ENCODE measurements at places on chromosomes 5 and 9.

DNA sequence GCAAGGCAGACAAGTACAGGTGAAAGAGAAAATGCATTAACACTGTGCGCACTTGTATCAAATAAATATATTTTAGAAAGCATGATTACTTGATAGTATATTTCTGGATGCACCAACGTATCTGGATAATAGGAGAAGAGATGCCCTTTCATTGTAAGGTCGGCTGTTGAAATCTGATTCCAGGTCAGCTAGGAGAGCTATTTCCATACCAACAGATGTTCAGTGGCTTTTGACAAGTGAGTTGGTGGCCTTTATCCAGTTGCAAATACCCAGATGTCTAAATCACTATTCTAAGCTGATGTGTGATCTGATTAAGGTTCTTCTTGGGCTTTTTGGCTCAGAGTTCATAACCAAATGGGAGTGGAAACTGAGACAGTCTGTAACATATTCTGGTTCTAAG lies 128.2 kb upstream of the TBCA start:
- no peak for DNase-seq

DNA sequence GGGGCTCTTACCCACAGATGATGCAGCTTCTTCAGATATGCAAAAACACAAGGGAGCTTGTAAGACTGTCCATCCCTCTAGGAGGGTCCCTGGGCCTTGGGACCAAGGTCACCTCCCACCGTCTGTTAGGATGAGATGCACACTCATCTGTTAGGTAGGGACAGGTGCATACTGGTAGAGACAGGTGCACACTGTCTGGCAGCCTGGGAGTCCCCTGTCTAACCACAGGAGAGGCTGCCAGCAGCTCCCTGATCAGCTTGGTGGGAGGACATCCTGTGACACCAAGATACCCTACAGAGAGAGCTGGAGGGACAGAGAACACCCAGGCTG lies 13.2 kb downstream of the TSPAN17 start:
- DNase-seq, result no peak

- no peak for DNase-seq
Measured at GRCh38 chr9:114112778-114113584, 13.9 kb upstream of the KIF12 start.

GRCh38 chr9:95102572-95102971 lies 214.9 kb downstream of the FANCC start:
- no peak for DNase-seq

DNA sequence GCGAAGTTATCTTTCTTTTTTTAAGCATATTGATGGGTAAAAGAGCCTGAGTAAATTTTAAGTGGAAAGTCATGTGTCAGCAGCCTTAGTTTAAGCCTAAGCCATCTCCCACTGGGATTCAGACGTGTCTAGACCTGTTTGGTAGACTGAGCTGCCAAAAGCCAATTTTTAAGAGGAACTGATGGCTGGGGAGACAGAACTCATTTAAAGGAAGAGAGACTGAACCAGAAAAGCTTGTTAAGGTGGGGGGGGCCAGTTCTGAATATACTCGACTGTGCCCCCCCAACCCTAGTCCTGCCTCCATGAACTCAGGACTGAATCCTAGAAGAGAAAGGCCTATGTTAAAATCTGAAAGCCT lies 58.3 kb upstream of the PLPP1 start:
- no peak for DNase-seq

- DNase-seq, result peak; percentile 55
Measured at GRCh38 chr5:163503106-163504078, 2.0 kb upstream of the MAT2B start.

DNA sequence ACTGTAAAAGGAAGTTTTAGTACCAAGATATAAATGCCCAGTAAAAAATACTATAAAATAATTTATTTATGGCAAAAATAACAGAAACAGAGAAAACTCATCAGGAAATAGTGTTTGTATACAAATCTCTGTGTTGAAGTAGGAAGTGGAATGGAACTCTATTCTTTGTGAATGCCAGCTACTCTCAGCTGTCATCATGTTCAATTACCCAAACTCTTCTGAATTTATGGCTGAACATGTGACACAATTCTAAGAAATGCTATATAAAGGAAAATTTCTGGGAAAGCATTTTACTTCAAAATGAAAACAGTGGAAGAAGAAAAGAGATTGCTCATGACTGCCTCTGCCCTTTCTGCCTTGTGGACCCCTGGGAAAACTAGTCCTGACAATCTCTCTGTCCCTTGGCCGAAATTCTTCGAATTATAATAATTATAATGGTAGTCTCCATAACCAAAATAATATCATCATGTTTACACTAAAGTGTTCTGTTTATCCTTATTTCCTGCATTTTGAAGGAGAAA lies 522.3 kb upstream of the ST8SIA4 start:
- DNase-seq, result no peak

DNA sequence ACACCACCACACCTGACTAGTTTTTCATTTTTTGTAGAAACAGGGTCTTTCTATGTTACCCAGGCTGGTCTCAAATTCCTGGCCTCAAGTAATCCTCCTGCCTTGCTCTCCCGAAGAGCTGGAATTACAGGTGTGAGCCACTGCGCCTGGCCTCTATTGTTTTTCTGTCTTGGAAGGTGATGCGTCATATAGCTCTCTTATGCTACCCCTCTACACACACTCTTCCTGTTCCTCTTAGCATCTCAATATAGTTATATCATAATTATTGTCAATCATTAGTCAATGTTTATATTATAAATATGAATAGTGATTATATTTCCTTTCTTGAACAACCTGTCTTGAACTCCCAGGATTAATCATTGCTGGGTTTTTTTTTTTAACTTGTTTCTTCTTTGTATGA lies 7.3 kb downstream of the PKD2L2 start:
- no peak for DNase-seq

GRCh38 chr9:3040761-3041160 lies 196.9 kb upstream of the PUM3 start:
- no peak for DNase-seq

DNA sequence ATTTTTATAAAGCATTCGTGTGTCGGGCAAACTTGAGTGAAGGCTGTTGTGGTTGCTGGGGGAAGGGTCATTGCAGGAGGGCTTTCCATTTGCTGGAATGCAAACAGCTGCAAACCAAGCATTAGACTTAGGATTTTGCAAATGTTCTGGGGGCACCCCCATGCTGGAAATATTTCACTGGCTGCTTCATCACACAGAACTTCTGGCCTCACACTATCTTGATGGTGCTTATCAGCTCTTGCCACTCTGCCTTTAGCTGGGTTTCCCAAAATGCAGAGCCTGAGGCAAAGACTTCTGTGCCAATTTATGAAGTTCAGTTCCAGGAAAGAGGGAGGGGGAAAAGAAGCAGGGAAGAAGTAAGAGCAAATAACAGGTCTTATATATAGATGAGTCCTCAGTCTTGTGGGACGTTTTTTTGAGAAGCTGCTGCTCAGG lies 8.6 kb upstream of the COL15A1 start:
- DNase-seq, result no peak

DNA sequence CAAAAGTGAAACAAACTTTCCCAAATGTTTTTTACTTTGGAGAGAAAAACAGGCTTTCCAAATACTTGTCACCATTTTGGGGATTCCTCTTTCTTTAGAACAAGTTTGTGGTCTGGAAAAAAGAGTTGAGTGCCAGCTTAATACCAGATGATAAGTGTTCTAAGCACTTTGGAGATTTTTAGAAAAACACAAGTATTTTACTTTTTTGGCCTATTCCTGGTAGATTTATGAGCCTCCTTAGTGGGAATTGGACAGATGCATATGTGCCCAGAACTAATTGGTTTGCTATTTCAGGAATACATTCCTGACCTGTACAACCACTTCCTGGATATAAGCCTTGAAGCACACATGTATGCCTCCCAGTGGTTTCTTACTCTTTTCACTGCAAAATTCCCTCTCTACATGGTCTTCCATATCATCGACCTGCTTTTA lies 40.5 kb downstream of the GPR21 start:
- no peak for DNase-seq

DNA sequence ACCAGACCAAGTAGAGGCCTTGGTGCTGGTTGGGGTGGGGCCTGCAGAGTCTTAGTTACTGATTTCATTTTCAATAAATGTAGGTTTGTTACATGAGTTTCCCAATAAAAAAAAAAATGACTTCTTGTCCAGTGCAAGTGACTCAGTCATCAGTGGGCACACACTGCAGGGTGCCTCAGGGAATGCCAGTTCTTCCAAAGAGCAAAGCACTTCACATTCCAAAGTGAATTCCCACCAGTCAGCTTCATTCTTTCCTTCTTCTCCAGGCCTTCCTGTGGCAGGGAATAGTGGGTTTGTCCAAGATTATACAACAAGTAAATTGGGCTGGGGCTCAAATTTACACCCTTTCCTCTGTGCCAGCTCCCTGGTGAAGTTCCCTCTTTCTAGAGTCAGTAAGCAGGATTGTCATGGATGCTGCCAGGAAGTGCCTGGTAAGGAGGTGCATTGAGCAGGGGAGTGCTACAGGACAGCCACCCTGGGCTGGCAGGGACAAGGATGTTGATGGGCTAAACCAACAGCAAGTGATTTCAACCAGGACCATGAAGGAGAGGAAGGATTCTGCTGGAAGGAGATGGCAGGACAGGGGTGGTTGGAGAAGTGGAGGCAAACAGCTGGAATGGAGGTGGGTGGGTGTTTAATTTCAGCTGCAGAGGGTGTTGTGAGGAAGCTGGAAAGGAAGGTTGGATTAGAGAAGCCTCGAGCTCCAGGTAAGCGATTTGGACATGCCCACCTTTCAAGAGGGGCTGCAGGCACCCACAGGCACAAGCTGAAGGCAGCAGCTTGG lies 3.7 kb upstream of the B4GALT7 start:
- DNase-seq, result no peak

DNA sequence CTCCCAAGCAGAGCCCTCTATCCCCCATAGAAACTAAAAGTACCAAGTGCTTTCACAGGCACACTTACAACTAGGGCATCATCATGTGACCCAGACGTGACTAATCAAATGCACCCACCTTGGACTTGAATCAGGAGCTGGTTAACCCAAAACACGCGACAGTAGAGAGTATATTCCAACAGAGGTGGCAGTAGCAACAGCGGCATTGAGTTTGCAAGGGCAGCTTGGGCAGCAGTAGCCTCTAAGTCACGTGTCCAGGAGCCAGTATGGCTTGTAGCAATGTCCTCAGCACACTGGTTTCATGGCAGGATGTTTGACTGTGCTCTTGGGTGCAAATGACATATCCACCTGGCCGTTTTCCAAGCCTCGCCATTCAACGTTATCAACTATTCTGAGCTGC lies 73.4 kb upstream of the DNAH5 start:
- no peak for DNase-seq

DNA sequence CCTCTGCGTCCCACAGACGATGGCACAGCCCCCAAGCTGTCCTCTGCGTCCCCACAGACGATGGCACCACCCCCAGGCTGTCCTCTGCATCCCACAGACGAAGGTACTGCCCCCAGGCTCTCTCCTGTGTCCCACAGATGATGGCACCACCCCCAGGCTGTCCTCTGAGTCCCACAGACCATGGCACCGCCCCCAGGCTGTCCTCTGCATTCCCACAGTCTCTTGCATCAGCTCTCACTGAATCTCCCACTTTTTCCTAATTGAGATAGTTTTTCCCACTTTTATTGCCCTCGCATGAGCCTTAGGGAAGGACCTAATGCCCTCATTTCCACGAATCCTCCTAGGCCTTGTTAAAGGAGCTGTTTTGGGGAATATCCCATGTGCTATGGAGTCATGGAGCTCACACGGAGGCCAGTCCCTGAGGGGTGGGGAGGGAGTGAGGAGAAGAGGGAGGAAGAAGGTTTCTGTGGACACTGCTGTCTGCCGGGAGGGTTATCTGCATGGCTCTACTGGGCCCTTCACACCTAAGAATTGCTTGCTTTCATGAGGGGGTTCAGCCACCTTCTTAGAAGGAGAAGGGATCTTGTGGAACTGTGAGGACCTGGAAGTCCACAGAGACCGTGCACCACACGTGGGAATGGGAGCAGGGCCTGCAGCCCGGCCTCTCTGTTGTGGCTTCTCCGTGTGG lies 58.2 kb upstream of the PTCH1 start:
- DNase-seq, result no peak

DNA sequence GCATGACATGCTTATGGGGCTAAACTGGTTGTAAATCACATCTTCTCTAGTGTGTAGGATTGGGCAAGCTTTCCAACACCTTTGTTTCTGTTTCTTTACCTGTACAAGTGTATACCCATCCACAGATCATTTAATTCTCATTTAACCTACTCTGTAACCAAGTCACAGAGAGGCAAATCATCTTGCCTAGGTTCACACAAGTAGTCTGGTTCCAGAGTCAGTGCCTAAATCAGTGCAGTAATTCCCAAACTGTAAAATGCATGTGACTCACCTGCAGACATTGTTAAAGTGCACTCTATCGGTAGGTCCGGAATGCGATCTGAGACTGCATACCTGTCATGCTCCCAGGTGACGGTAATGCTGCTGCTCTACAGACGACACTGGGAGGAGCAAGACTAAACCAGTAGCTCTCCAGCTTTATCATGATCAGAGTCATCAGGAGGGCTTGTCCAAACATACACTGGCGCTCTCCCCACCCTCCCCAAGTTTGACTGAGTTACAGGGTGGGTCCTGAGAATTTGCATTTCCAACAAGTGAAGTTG lies 107.9 kb upstream of the FREM1 start:
- no peak for DNase-seq

- DNase-seq, result no peak
Measured at GRCh38 chr9:107281922-107282667, 984 bp upstream of the RAD23B start.

GRCh38 chr5:79181419-79182022 lies 54.4 kb upstream of the JMY start:
- DNase-seq, result no peak

GRCh38 chr5:75567710-75568109 lies 43.5 kb upstream of the ANKDD1B start:
- DNase-seq, result peak; percentile 3

- DNase-seq, result no peak
Measured at GRCh38 chr5:16859346-16859745, 76.7 kb downstream of the MYO10 start.

GRCh38 chr5:116703941-116704340 lies 129.3 kb upstream of the SEMA6A start:
- DNase-seq, result no peak

GRCh38 chr5:169121630-169122420 lies 179.1 kb downstream of the SLIT3 start:
- no peak for DNase-seq

DNA sequence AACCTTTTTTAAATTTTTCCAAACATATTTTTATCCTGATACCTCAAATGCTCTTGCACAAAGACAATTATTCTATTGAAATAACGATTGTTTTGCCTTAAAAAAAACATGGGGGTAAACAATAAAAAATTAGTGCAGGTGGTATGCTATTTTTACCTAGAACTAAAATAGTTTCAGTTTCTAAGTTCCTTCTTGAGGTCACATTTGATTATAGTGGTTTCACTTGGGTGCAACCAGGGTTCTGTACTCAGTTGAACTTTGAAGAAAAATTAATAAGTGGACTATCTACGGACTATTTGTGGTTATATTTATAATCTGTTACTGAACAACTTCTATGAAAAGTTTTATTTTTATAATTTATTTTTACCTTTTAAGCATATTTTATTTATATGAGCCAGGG lies 387.1 kb upstream of the IZUMO3 start:
- no peak for DNase-seq
